ENCODE measurements at places on chromosomes 4 and X. TPM values are rescaled to one million over a fixed set of nuclear protein-coding genes. Genes with fewer than 3 reads are reported as not detected.

DNA sequence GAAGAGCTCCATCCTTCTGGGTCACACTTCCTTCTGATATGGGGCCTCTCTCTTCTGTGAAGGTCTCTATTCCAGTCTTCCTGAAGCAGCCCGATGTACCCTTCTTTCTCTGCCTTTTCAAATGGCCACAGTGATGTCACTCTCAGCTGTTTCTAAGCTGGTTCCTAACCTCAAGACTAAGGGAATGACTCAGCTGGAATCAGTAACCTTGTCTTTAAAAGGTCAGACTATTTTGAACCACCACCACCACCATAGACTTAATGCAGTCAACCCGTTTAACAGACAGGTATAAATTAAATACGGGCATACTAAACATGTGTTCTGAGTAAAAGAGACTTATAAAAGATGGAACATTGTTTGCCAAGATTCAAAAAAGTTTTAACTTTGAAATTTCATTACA is 121.0 kb downstream of the PPA2 start:
- no peak overlapping the region for H3K4me3 ChIP-seq
- no peak for DNase-seq
- no peaks in the 10 kb centered on the region for H3K27me3 ChIP-seq
- H3K36me3 ChIP-seq: peaks cover 6% of the 10 kb centered on the region

GRCh38 chr4:29081234-29081955 is 1638.8 kb upstream of the PCDH7 start:
- H3K4me3 ChIP-seq: no peak overlapping the region
- no peak for DNase-seq
- no peaks in the 10 kb centered on the region for H3K36me3 ChIP-seq
- no peaks in the 10 kb centered on the region for H3K27me3 ChIP-seq
- H3K27ac ChIP-seq: no peak overlapping the region

- no peak for DNase-seq
- no peak overlapping the region for H3K4me3 ChIP-seq
- no peaks in the 10 kb centered on the region for H3K36me3 ChIP-seq
- no peak overlapping the region for H3K27ac ChIP-seq
These were observed 53.5 kb upstream of the SMIM31 start for GRCh38 chr4:164700471-164700870.

The PAGE2 gene
- total RNA-seq: not detected
